Stimulated activated CD4-positive, alpha-beta T cell treated with anti-CD3 and anti-CD28 coated beads, Interleukin-15, amount 100 ng/mL, for 1 hour (primary cell): ENCODE measurements at places on chromosomes 2 and 18.

GRCh38 chr2:19648583-19648982 is 253.2 kb downstream of the TTC32 start:
- DNase-seq, result no peak

GRCh38 chr18:46574000-46574742 is 82.8 kb downstream of the LOXHD1 start:
- DNase-seq, result no peak

DNA sequence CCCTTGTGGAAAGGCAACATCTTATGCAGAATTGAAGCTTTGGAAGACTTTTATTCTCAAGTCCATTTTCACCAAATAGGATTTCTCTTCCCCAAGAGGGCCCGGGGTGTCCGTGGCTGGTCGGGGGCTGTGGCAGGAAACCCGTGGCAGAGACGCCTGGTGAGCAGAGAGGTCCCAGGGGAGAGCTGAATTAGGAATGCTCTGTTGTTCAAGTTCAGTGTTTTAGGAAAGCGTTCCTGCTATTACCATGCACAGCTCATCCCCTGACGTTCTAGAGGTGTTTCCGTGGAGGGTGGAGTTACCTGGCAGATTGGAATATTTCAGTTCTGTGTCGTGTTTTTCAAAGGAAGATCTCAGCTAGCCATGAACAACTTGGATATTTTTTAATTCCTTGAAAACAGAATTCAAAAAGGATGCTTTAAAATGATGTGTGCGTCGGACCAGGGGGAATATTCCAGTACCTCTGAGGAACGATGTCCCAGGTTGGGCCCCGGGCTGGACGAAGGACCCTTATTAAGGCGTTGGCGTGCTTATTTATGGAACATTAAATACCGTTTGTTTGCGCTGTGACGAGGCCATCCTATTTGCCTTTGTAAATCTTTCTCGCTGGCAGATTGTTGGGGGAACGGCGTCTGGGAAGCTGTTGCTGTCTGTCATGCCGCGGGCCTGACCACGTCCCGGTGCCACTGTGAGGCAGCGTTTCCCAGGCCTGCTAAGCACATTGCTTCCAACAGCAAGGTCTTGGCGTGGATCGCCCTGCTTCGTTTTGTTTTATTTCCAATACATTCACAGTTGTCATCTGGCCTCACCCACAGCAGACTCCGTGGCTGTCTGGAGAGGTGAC is 8.2 kb downstream of the NFATC1 start:
- DNase-seq, result no peak

- no peak for DNase-seq
Measured at GRCh38 chr2:3488061-3488531, 31.2 kb downstream of the ADI1 start.

DNA sequence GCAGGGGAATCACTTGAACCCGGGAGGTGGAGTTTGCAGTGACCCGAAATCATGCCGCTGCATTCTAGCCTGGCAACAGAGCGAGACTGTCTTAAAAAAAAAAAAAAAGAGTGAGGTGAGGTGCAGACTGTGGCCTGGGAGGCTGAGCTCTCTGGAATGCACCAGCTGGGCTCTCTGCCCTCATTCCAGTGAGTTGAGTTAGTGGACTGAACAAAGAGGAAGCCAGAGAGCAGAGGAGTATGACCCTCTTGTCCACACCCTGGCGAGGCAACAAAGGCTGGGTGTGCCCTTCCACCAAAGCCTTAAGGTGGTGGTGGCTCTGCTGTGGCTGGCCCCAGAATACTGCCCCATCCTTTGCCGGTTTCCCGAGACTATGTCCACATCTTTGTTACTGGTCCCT is 71.3 kb upstream of the ACKR3 start:
- DNase-seq, result no peak

DNA sequence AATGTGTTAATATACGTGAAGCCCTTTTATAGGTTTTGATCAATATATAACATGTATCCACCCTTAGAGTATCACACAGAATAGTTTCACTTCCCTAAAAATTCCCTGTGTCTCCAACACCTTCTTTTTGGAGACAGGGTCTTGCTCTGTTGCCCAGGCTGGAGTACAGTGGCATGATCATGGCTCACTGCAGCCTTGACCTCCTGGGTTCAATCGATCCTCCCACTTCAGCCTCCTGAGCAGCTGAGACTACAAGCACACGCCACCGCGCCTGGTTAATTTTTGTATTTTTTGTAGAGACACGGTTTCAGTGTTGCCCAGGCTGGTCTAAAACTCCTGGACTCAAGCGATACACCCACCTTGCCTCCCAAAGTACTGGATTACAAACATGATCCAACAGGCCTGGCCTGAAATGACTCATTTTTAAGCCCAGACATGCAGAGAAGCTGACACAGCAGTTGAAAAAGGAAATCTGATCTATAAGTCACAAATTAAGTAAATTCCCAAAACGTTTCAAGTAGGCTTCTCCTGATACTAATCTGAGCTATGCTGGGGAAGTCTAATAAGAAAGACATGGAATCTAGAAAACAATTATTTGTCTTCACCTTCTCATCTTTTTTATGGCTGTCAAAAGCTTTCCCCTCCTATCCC is 2.9 kb downstream of the DUSP11 start:
- no peak for DNase-seq
